Hepatic stellate cell (primary cell): ENCODE measurements at places on chromosomes 6 and 20.

DNA sequence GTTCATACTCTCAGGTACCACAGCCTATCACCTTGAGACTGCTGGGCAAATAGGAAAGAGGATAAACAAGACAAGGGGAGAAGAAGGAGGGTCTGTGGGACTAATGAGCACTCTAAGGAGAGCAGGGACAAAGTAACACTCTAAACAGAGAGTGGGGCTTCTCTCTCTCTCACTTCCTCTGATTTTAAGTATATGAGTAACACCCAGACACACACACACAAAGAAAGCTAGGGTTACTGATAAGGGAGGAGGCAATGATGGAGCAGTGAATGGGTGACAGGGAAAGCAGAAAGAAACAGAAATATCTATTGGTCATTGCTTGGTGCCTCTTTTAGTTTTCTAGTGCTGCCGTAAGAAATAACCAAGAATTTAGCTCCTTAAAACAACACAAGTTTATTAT is 96.2 kb upstream of the RNF217 start:
- DNase-seq, result no peak

DNA sequence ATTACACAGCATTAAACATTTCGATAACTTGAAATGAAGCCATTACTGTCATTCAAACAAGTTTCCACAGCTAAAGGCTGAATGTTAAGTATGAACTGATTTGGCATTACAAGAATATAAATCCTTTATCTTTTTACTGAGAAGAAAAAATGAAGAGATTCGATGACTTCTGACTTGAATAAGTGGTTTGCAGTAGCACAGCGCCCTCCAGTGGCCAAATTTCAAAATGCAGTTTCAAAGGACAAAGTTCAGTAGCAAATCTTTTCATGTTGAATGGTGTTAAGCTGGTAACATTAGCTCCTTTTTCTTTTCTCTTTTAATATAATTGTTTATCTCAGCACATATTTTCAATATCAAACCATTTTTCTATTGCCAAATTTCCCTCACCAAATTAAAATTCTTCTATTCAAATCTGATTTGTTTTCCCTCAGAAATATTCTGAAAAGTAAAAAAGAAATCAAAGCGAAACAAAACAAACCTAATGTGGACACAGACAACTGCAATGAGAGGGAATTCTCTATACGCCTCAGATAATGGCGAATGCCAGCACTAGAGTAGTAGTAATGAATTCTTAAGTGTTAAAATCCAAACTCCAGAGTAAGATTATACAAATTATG is 145.7 kb downstream of the BTBD9 start:
- no peak for DNase-seq

GRCh38 chr6:129661536-129662405 is 48.2 kb downstream of the ARHGAP18 start:
- no peak for DNase-seq

DNA sequence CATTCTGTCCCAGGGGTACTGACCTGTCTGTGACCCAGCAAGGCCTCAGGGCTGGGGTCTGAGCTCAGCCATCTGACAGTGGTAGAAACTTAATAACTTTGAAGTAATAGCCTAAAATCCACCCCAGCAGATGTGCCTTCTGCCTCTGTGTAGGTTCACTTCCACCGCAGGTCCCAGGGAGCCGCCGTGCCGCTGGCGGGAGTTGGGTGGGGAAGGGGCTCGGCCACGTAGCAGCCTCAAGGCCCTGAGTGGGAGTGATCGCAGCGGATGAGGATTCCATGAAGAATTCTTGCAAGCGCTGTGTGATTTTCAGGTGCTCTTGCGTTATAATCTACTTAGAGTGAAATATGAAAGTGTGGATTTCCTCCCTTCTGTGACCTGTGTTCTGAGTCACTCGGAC is 163.7 kb downstream of the DTNBP1 start:
- DNase-seq, result no peak

- DNase-seq, result peak; percentile 8
Measured at GRCh38 chr6:125584468-125584939, 164.9 kb upstream of the HEY2 start.

DNA sequence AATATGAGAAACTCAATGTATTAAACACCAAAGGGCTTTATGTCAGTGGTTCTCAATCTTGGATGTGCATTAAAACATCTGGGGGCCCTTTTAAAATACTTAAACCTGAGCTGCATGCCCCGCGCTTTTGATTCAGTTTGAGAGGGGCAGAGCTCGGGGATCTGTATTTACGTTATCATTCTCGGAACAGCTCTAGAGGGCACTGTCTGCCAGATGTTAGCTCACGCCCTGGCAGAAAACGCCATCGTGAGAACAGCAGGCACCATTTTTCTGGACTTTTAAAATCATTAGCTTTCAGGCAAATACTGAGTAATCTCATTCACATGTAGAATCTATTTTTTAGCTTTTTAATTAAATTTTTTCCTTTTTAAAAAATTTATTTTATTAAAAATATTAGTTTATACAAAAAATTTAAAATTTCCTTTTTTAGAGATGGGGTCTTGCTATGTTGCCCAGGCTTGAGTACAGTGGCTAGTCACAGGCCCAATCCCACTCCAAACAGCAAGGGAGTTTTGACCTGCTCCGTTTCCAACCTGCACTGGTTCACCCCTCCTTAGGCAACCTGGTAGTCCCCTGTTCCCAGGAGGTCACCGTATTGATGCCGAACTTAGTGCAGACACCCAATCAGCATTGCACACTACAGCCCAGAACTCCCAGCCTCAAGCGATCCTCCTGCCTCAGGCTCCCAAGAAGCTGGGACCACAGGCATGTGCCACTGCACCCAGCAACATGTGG is 30.0 kb upstream of the ZNF133 start:
- no peak for DNase-seq

DNA sequence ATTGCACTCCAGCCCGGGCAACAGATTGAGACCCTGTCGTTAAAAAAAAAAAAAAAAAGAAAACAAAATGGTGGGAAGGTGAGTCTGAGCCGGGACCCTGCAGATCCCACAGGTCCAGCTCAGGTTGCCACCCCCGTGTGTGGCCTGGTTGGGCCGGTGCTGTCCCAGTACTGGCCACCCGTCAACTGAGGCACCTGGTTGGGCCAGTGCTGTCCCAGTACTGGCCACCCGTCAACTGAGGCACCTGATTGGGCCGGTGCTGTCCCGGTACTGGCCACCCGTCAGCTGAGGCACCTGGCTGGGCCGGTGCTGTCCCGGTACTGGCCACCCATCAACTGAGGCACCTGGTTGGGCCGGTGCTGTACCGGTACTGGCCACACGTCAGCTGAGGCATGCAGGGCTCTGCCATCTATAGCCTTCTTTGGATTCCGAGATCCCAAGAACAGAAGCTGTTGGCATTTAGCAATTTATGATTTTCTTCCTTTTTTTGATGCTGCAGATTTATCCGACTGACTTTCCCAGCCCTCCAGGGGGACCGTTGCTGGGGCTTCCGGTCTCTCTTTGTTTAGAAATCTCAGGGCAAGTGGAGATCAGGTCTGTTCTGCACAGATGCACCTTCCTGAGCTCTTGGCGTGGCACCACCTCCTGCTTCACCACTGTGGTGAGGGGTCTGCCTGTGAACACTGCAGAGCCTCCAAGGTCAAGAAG is 113.8 kb downstream of the SYCP2 start:
- DNase-seq, result no peak
